ENCODE measurements at places on chromosomes 2 and 18. TPM values are rescaled to one million over a fixed set of nuclear protein-coding genes. Genes with fewer than 3 reads are reported as not detected.

EVX2 gene
- total RNA-seq: not detected

KCNG2 gene
- total RNA-seq: not detected

SCN3A gene
- not detected for total RNA-seq

EGR4 gene
- not detected for total RNA-seq

RAB17 gene
- 1.6 TPM for total RNA-seq

CYP27A1 gene
- total RNA-seq: 5.8 TPM

EFHD1 gene
- total RNA-seq: 0.47 TPM

CHRNA1 gene
- 0.09 TPM for total RNA-seq

GAREM2 gene
- total RNA-seq: 0.63 TPM

HOXD8 gene
- 4.1 TPM for total RNA-seq

SGPP2 gene
- total RNA-seq: not detected
